ENCODE measurements at places on chromosomes 2 and 18.
A peak's percentile ranks its signal among the peaks of the same experiment; 100 is the strongest.

DNA sequence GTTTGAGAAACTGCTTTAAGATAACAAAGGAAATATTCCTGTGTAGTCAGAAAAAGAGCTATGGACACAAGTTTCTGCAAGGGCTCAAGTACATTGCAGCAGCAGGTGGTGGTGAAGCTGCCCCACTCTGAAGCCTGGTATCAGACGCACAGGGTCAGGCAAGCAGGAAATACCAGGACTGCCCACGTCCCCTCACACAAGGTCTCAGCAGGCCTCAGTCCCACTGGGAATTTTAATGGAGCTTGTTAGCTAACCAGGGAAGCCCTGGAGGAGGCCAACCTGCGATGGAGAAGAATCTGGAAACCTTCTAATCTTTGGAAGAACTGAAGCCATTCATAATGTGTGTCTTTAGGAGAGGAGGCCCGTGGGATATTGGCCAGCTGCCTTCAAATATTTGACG is 168.3 kb downstream of the UXS1 start:
- DNase-seq: no peak

- no peak for DNase-seq
These were observed 253.3 kb upstream of the TANK start for GRCh38 chr2:160906878-160907277.

- no peak for DNase-seq
These were observed 434 bp upstream of the DUSP19 start for GRCh38 chr2:183078163-183078463.

DNA sequence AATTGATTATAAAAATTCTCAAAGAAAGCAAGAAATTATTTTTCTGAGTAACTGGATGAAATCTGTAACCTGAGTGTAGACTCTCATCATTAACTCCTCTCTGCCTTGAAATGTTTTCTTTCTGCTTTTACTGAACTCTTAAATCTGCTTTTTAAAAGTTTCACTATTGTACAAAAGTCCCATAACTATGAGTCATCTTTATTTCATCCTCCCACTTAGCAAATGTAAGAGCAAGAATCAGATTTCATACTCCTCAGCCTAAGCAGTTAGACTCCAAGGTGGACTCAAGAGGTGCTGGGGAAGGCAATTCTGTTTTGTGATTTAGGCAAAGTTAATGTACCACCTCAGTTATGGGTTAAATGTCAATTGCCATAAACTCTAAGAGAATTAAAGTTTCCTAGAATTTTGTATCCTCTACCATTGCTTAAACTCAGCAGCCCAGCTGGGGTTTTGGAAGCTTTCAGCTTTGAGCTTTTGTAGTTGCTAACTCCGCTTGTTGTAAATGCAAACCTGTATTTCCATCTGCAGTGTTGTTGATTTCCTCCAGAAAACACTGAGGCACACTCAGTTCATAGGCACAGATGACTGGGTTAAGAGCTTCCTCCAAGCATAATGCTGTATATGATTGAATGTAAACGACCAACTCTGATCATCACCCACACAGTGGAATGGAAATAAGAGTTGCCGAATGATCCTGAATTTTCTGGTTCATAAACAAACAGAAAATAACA is 268.8 kb downstream of the ARHGAP15 start:
- no peak for DNase-seq

DNA sequence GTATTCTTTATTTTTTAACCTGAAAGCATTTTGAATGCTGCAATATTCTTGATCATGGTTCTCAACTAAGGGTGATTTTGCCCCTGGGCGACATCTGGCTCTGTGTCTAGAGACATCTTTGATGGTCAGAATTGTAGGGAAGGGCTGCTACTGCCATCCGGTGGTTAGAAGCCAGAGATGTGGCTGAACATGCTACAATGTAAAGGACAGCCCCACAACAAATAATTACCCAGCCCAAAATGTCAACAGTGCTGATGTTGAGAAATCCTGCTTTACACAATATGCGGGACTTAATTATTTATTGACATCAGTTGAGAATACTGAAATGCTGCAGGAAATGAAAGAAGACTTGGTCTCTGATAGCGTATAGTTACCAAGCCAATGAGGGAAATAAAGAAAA is 37.5 kb upstream of the SERPINB2 start:
- DNase-seq: peak; percentile 79

GRCh38 chr2:27451095-27451494 is 8.9 kb downstream of the KRTCAP3 start:
- no peak for DNase-seq

- DNase-seq: no peak
These were observed 176.8 kb upstream of the COL3A1 start for GRCh38 chr2:188797371-188797770.

- DNase-seq: no peak
These were observed 138.2 kb downstream of the RAD51AP2 start for GRCh38 chr2:17380003-17380402.

- DNase-seq: no peak
These were observed 36.6 kb downstream of the CYP26B1 start for GRCh38 chr2:72111061-72111460.

- no peak for DNase-seq
These were observed 79.0 kb upstream of the PROKR1 start for GRCh38 chr2:68564426-68564825.

DNA sequence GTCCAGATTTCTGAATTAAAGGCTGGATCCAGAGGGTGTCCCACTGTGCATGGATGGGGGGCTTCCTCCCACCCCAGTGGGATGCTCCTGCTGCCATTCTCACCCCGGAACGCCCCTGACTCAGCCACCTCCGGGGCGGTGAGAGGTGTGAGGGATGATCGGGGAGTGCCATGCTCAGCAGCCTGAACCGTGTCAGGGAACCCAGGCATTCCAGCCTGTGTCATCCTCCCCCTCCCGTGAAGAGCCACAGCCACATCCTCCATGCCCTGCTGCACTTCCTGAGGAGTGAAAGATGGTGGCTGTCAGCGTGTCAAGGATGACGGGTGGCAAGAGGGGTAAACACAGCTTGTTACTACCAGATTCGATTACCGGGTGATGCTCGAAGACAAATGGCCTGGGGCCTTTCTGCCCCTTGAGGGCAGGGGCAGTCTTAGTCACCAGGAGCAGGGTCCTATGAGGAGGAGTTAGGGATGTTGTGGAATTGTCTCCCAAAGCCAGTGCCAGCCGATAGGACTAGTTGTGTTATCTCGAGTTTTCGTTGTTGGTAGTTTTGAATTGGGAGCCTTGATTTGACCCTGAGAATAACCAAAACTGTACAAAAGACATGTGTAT is 80.8 kb downstream of the TCF7L1 start:
- no peak for DNase-seq

- no peak for DNase-seq
These were observed 107.5 kb upstream of the SPATS2L start for GRCh38 chr2:200199005-200199404.

DNA sequence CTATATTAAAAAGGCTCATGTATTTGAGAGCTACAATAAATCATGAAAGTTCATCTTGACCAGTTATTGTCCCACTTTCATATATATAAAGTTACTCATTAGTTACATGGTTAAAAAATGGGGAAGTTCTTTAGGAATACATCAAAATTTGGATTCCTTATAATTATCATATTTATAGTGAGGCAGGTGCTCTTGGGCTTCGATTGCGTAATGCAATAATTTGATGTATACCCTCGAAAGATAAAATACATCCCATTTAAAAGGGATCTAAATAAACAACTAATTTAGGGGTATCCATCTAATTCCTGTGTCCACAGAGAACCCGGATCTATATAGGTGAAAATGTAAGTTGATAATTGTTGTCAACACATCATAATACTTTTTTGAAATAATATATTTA is 444.6 kb downstream of the RIT2 start:
- no peak for DNase-seq

DNA sequence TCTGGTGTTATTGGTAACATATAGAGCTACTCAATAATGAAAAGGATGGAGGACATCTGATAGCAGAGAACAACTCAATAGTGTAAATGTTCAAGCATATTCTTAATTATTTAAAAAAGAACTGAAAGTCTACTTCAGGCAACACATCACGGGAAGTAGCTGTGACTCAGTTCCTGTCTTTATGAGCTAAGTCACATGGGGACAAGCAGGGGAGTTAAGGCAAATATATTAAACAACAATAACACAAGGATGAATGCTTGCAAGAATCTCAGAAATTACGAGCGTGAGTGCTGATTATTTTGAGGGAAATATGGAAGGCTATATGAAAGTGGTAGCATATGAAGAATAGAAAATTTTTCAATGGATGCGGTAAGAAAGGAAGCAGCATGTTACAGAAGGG is 4.0 kb upstream of the HNMT start:
- DNase-seq: no peak

DNA sequence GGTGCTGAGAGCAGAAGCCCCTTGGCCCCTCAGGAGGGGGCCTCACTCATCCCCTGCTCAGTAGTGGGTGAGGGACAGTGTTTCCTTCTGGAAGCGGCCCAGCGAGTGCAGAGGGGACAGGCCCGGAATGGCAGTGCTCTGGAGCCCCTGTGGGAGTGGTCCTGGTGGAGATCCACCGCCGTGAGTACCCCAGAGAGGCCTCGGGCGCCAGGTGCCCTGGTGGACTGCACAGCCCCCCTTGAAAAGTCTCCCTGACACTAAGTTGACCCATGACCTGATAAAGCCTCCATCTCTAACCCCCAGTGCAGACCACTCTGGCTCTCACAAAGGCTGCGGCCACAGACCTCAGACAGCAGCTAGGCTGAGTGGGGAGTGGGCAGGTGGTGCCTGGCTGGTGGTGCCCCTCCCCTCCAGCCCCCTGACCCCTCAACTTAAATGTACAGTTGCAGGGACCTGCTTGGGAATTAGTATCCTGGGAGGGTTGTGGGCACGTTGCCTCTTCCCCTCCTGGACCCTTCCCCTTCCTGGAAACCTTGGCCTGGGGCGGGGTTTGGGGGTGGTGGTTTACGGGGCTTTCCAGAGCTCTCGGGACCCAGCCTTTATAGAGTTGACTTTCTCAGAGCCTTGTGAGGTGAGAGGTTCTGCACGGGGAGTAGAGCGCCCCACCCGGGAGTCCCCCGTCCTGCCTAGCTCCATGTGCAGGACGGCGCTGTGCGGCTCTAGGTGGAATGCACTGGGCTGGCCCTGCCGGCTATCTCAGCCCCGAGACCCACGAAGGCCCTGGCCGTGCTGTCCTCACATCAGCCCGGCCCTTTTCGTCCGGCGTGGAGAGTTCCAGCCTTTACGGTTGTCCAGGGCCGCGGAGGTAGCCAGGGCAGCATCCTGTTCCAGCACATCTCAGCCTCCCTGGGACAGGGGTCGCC is 62.7 kb downstream of the RTP5 start:
- DNase-seq: no peak

DNA sequence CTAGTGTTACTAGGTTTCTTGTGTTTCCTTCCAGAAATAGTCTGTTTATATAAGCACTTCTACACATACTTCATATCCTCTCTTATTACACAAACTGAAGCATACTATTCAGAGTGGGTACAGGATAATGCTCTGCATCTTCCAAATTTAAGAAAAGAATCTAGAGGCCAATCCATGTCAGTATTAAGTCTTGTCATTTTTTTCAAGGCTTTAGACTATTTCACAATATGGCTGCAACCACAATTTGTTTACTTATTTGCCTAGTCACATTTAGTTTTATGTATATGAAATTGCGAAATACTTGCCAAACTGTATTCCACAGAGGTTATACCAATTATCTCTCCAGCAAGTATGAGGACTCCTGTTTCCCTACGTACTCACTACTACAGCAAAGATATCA is 27.9 kb downstream of the IWS1 start:
- DNase-seq: peak; percentile 15

GRCh38 chr2:188042412-188042811 is 249.3 kb upstream of the GULP1 start:
- DNase-seq: no peak

DNA sequence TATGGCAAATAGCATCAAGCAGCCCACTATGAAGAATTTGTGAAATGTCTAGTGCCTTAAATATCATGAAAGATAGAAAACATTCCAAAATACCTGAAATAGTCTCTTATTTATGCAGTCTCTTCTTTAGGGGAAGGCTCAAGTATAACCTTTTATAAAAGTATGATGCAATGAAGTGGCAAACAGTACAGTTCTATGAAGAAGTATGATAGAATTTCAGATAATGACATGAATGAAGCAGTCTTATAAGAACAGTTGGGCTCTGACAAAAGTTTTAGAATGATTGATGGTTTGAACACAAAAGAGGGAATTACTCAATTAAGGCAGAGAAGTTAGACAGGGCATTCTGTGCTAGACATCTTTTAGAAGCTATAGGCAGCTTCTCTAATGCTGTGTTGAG is 1791.8 kb upstream of the PIK3C3 start:
- no peak for DNase-seq

DNA sequence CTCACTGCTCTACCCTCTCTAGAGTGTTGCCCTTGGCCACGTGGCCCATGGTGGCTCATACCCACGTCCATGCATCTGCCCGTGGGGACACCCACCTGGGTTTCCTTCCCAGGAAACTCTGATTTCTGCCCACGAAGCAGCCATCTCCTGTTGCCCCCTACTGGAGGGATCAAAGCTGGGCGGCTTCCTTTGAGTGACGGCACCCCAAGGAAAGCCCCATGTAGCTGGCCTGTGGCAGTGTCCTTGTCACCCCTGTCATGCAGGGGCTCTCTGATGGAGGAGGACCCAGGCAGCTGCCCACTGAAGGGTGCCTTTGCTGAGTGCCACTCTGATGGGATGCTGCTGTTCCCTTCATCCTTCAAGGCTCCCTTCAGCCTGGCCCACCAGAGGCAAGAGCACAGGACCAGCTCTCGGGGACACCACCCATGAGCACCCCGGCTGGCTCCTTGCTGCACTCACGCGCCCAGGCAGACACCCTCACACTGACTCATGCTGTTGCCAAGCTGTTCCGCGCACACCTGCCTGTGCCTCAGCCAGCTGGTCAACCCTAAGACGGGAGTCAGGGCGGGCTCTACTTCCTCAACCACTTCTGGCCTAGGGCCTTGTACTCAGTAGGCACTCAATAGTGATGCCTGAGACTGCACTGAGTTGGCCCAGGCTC is 101.1 kb downstream of the CTIF start:
- no peak for DNase-seq

- no peak for DNase-seq
These were observed 45.9 kb downstream of the MBOAT2 start for GRCh38 chr2:8957628-8958027.

GRCh38 chr2:107737756-107738155 is 88.9 kb upstream of the RGPD4 start:
- DNase-seq: no peak

DNA sequence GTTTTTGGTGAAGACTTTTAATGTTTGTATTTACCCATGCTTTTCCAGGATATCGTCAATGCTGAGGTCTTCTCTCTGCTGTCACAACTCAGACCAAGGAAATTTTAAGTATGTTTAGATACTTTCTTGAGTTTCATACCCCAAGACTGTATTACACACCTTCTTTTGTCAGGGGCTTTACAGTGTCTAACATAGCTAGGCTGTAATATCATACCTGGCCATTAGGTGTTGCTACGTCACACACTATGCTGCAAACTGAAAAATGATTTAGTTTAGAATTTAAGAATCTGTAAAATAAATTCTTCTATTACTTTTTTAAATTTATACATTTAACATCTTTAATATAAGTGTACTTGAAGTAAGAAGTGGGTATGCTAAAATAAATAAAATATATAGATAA is 358.4 kb upstream of the NRP2 start:
- no peak for DNase-seq

Data from LNCaP clone FGC (cell line).